ENCODE measurements at places on chromosomes 12 and 14. TPM values are rescaled to one million over a fixed set of nuclear protein-coding genes. Genes with fewer than 3 reads are reported as not detected.

DNA sequence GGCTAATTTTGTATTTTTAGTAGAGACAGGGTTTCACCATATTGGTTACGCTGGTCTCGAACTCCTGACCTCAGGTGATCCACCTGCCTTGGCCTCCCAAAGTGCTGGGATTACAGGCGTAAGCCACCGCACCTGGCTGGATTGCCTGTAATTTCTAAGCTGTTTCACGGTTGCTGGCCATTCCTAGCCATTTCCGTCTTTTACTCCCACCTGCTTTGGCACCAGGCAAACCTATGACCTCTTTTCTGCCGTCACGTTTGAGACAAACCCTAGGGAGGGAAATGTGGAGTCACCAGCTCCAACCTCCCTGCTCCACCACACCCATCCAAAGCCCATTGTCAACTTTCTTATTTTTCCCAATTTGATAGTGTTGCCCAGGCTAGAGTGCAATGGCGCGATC, 1.2 kb downstream of the GPR132 start:
- DNase-seq, result no peak

GRCh38 chr12:12902036-12902435, 10.7 kb downstream of the GPRC5A start:
- DNase-seq, result no peak

- DNase-seq, result no peak
These were observed 25.1 kb downstream of the GPR65 start for GRCh38 chr14:88030079-88030478.

- no peak for DNase-seq
These were observed 15.0 kb upstream of the CIPC start for GRCh38 chr14:77083082-77083481.

DNA sequence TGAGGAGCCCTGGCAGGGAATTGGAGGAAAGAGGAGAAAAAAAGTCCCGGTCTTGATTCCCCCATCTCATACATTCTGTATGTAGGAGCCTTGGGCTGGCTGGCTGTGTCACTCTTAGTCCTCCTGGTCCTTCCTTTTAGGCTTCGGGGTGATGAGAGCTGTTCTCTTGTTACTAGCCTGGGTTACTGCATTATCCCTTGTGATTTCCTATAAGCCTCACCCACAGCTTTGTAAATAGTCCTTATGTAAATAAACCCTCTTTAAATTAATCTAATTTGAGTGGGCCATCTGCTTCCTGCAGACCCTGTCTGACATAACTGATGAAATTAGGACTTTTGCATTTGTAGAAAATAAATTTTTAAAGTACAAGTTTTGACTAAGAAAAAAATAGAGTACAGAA, 19.2 kb downstream of the DNM1L start:
- no peak for DNase-seq

GRCh38 chr12:93784339-93785086, 107.3 kb downstream of the CRADD start:
- peak; percentile 48 for DNase-seq

GRCh38 chr14:102610968-102611811, 18.7 kb downstream of the RCOR1 start:
- DNase-seq, result no peak

GRCh38 chr12:14958361-14959125, 2.9 kb downstream of the ARHGDIB start:
- DNase-seq, result no peak

DNA sequence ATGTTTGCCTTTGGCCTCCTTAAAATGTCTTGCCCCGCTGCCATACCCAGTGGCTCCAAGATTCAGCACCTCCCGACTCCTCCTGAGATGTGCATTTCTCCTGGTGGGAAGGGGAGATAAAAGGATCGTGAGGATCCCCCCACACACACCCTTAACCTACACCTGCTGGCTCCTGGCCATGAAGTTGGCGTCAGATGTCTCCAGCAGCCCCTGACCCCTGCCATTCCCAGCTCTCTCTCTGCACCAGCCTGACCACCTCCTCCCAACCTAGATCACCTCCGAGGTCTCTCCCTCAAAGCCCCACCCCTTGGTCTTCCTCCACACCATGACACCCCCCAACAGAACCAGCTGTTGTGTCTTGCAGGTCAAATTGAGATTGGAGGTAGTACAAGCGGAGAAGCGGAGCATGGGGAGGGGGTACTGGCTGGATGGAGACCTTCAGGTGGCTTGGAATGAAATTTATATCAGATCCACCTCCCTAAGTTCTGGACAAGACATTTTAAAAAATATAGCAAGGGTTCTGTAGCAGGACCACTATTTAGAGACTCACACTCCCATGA, 151.1 kb upstream of the FKBP4 start:
- peak; percentile 3 for DNase-seq

GRCh38 chr14:104113631-104114420, 24.6 kb upstream of the KIF26A start:
- no peak for DNase-seq

DNA sequence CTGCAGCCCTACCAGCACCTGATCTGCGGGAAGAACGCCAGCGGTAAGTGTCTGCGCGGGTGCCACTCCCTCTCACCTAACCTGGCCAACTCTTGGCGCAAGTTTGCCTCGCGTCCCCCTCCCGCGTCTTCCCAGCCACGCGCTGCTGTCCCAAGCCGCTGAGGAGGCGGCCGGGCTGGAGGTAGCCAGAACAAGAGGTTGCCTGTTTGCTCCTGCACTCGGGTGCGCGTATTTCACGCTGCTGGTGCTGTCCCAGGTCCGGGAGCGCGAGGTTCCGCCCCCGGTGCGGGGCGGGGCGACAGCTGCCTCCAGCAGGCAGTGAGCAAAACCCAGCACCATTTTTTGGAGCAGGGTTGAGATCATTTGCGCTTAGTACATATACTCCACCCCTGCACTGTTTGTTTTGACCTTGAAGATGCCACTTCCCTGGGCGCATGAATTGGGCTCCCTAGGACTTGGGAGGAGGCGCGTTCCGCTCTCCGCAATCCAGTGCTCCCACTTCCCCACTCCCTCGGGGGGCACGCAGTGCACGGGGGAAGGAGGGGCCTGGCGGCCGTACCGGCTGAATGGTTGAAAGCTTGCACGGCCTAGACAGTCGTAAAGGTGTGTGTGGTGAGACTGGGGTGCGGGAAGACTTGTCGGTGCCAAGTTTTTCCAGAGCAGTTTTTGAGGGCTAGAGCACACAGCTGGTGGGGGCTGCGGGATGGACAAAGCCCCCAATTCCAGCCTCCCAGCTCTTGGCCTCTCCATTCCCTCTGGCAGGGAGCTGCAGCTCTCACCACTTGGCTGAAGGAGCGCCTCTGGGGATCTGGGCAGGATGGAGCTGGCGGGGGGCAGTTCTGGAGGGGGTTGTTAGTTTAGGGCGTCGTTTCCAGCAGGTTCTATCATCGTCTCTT, 226.9 kb upstream of the CRY1 start:
- peak; percentile 38 for DNase-seq

DNA sequence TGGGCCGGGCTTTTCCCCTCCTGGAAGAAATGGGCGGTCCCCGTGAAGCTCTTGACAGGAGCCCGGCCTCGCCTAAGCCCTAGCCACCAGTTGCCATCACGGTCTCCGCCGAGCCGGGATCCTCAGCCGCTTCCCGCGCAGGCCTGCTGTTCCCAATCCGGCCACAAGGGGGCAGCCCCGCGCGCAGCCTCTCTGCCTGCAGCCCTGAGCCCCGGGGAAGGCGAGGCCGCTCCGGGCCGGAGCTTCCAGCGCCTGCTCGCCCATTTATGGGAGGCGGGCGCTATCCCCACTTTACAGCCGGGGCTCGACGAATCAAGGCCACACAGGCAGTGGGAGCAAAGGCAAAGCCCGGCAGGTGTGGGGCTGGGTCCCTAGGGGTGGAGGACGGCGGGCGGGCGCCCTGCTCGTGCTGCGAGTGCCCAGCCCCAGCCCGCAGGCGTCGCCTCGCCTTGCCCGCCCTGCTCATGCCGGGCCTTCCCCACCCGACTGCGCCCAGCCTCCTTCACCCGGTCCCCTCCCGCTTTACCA, 61.5 kb downstream of the LGMN start:
- DNase-seq, result peak; percentile 82

DNA sequence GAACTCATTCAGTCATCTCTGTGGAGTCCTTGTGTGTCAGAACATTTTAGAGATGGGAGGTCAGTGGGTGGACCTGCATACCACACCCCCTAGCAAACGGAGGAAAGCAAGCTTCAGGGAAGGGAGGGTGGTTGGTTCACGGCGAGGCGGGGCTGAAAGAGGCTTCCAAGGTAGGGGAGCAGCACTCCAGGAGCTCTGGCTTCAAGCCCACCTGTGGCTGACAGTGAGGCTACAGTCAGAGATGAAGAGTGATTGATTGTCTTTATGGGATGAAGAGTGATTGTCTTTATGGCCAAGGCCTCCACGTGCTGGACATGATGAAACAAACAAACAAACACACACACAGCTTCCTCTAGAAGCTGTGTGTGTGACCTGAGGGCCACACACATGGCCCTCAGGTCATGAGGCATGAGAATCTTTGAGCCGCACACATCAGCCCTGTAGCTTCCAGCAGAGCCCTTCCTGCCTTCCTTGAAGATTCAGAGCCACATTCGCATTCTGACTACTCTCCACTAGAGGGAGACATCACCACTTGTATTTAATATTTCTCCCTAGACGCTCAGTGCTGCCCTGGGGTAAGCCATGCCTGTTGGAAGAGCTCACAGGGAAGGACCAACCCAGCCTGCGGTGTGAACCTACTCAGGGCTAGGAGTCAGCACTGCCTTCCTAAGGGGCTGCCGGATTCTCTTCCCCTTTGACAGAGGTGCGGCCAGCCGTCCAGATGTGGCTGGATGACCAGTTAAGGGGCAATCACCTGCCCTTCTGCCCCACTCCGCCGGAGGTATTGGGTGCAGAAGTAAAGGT, 54.4 kb upstream of the KCNA1 start:
- peak; percentile 57 for DNase-seq

DNA sequence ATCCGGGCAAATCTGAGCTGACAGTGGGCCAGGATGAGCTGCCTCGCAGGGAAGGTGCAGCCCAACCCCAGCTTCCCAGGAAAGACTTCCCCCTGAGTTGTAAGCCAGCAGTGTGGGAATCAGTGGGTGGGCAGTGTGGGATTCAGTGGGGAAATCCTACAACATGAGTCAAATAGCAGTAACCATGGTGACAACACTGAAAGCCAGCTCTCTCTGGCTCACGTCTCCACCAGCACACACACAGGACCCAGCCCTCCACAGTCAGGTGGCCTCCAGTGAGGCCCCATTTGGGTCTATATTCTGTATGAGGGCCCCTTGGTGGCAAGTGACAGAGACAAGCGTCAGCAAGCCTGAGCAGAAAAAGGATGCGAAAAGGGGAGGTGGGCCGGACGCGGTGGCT, 6.0 kb upstream of the LGALS3 start:
- no peak for DNase-seq

DNA sequence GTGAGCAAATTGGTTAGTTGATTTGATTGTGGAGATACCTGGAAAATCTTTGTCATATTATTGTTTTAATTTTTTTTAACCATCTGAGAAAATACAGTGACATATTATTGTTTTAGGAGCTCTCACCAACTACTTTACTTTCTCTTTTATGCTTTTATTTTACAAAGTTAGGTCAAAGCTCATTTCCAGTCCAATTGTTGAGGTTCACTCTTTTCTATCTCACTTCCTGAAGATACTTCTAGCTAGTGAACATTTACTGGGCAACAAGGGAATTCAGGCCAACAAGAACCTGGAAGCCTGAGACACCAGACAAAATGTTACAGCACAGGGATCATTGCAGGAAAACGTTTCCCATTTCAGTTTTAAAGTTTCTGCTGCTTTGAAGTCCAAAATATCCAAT, 3.9 kb downstream of the TMEM30B start:
- no peak for DNase-seq

- no peak for DNase-seq
These were observed 10.1 kb downstream of the XRCC3 start for GRCh38 chr14:103705118-103705503.

GRCh38 chr12:115973968-115974724, 303.3 kb downstream of the MED13L start:
- DNase-seq, result no peak

DNA sequence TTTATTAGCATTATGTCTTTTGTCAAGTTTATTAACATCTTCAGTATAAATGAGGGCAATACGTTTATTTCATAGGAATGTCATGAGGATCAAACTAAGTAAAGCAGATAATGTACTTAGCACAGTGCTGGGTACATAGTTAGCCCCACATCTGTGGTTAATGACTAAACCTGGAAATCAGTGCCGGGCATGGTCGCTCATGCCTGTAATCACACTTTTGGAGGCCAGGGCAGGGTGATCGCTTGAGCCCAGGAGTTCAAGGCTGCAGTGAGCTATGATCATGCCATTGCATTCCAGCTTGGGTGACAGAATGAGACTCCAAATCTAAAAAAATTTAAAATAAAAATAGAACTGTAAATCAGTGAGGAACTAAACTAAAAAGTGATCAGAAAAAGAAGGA, 44.8 kb upstream of the GUCY2C start:
- no peak for DNase-seq

- DNase-seq, result no peak
These were observed 18.2 kb upstream of the RD3L start for GRCh38 chr14:103960457-103961055.

DNA sequence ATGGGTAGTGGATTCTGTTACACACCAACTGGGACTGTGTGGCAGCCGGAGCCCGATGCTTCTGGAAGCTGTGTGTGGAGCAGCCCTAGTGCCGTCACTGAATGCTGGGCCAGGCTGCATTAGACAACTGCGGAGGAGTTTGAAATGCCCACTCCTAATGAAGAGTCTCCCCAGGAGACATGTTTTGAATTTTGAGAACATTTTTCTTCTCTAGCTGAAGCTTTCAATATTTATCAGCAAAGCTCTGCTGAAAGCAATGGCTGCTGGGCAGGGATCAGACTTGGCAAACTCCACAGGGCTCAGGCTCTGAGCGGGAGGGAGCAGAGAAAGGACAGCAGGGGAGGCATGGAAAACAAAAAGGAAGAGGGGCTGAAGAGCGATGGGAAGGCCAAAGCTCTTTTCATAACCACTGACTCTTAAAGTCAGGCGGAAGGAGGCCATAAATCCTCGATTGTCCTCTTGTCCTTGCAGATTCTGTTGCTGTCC, 189.1 kb downstream of the MON2 start:
- DNase-seq, result no peak

Gene SOX5
- total RNA-seq, result 9.8 TPM

Gene TMEM229B
- total RNA-seq, result 7.8 TPM

Gene PPP1CC
- 759 TPM for total RNA-seq

Gene OAS2
- total RNA-seq, result 3.7 TPM

Gene IL26
- total RNA-seq, result not detected

Gene OR4N5
- total RNA-seq, result not detected

Gene CCNB1IP1
- 22.4 TPM for total RNA-seq

Gene IRF9
- total RNA-seq, result 53.4 TPM

Gene SSPN
- 12.7 TPM for total RNA-seq

Gene OR4Q2
- total RNA-seq, result not detected

Gene TMEM132D
- 0.48 TPM for total RNA-seq

Gene CHURC1
- total RNA-seq, result 26.5 TPM

Gene LALBA
- not detected for total RNA-seq

Gene PAWR
- total RNA-seq, result 188 TPM

Gene SDR9C7
- not detected for total RNA-seq

Data from transverse colon (tissue), 4 donors.